ENCODE measurements at places on chromosomes 12 and 14.

- DNase-seq: no peak
Observed at GRCh38 chr12:30002677-30003076, 218.9 kb upstream of the TMTC1 start.

DNA sequence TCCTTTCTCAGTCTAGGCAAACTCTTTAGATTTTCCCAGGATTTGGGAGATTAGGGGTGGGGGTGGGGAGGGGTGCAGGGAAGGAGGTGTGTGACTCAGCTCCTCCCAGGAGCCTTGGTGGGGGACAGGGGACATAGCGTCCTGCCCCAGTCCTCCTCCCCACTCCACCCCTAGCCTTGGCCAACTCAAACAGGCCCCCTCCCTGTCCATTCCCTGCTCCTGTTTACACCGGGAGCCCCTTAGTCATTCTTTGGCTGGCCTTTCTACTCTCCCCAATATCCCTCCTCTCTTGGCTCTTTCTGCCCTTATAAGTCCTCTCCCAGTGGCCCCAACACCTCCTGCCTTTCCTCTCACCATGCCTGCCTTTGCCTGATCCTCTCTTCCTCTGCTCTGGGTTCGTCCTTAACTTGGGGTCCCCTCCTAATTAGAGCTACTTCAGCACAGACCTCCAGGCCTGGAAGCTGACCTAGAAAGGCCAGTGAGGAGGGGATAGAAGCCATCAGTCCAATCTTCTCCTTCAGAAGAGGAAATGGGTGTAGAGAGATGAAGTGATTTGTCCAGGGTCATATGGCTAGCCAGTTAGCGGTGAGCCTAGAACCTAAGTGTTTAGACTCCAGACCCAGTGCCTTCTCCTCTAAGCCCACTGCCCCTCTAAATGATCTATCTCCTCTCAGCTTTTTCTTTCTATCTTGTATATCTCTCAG is 2.3 kb upstream of the ITGA5 start:
- no peak for DNase-seq

- no peak for DNase-seq
Observed at GRCh38 chr12:82682851-82683261, 3.9 kb upstream of the TMTC2 start.

DNA sequence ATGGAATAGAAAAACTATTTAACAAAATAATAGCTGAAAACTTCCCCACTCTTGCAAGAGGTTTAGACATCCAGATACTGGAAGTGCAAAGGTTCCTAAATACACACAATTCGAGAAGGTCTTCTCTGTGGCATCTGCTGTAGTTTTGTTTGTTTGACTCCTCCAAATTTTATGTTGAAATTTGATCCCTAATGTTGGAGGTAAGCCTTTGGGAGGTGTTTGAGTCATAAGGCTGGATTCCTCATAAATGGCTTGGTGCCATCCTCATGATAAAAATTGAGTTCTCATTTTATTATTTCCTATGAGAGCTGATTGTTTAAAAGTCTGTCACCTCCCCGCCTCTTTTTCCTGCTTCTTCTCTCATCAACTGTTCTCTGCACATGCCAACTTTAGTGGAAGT is 182.7 kb downstream of the MYRFL start:
- no peak for DNase-seq

- DNase-seq: no peak
Observed at GRCh38 chr12:98244136-98244535, 271.3 kb upstream of the TMPO start.

DNA sequence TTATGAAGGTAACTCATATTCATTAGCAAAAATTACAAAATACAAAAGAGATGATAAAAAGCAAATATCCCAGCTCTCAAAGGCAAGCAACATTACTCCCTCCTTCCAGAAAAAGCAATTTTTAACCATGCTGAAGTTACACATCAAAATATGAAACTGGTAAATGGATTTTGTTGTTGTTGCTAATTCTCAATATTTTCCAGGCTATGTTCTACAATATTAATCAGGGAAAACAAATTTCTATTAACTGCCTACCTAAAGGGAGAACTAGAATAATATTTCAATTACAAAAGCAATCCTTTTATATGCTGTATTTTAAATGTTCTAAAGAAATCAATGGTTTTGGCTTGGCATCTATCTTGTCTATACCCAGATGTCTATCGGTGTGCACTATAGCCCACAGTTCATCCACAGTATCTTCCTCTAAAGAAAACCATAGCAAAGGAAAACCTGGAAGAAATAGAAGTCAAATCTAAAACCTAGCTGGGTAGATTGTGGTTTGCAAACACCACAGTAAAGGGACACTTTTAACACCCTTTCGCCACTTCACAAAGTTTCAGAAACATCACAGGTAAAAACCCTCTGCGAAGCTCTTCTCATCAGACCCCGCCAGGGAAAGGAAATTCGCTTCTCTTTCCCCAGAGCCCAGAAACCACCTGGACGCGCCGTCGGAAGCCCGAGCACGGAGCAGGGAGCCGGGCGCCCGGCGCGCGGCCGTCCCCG is 32.0 kb downstream of the TC2N start:
- DNase-seq: no peak
